ENCODE measurements at places on chromosomes 3 and 15.
A peak's percentile ranks its signal among the peaks of the same experiment; 100 is the strongest.

GRCh38 chr3:78917536-78917935 lies 850.3 kb downstream of the ROBO1 start:
- DNase-seq, result peak; percentile 9

DNA sequence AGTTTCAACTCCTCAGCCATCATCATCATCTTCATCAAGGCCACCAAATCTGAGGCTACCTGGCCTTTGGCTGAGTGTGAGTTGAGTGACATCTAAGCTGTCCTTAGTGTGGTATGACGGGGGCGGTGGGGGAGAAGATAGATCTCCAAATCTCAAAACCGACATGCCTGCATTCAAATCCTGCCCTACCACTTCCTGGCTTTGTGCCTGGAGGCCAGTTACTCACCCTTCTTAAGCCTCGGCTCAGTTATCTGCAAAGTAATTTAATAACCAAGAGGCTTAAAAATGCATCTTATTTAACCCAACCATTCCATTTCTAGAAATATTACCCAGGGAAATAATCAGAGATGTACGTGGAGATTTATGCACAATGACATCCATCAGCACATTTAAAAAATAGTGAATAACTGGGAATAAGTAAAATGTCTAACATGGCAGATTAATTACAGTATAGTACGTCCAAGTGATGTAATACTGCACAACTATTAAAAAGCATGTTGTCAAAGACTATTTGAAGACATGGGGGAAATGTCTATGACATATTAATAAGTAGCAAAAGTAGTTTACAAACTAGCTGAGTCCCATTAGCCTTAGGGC lies 167.4 kb downstream of the NTRK3 start:
- DNase-seq, result no peak

DNA sequence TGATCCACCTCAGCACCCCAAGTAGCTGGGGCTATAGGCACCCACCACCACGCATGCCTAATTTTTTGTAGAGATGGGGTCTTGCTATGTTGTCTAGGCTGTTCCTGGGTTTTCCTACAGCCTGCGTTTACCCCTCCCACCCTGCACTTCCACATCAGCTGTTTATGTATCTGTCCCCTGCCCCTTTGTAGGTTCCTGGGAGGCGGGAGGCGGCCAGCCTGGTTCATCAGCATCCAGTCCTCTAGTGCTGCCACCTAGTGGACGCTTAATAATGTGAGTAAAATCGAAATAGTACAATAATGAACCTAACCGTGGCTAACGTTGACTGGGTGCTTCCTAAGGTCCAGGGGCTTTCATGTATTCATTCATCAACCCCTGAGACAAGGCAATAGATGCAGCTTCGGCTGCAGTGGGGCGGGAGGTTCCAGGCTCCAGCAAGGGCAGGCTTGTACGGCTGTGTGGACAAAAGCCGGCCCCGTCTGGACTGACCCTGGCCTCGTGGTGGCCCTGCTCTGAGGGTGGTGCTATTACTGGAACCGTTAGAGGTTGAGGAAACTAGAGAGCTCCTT lies 1.2 kb upstream of the LCTL start:
- peak; percentile 59 for DNase-seq

DNA sequence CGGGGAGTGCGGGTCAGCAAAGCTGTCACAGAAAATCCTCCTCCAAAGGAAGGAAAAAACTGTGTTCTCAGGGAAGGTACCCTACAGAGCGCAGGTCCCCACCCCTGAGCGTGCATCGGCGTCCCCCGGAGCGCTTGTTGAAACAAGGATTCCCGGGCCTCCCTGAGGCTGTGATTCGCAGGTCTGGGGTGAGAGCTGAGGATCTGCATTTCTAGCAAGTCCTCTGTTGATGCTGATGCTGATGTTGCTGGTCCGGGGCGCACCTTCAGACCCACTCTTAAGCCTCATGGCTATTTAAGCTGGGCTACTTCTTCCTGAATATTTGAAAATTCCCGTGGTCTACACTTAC lies 226.2 kb upstream of the IGF1R start:
- DNase-seq, result no peak

Measured in NCI-H2171 treated with DMSO at 0.1 percent for 48 hours (cell line).